ENCODE measurements at places on chromosomes 1 and 21. TPM values are rescaled to one million over a fixed set of nuclear protein-coding genes. Genes with fewer than 3 reads are reported as not detected.

The PTAFR gene
- 0.09 TPM for total RNA-seq

The RSPO1 gene
- 0.12 TPM for total RNA-seq

The CFHR4 gene
- total RNA-seq, result not detected

The RAB3B gene
- total RNA-seq, result 5.4 TPM

The SV2A gene
- total RNA-seq, result 0.12 TPM

The BGLAP gene
- total RNA-seq, result not detected

The ALX3 gene
- not detected for total RNA-seq

The KCNN3 gene
- total RNA-seq, result 0.02 TPM

The FMO2 gene
- not detected for total RNA-seq

The C1orf226 gene
- total RNA-seq, result 0.92 TPM

The GJA8 gene
- total RNA-seq, result not detected

The LEPROT gene
- 54.7 TPM for total RNA-seq

The SELENBP1 gene
- total RNA-seq, result 6.2 TPM

The MYOG gene
- not detected for total RNA-seq

The FMN2 gene
- total RNA-seq, result 3.2 TPM

The ATPAF1 gene
- 32.9 TPM for total RNA-seq

The ATP5PO gene
- total RNA-seq, result 125 TPM

The MRPL9 gene
- 87.7 TPM for total RNA-seq

The DTL gene
- 20.0 TPM for total RNA-seq

The LCE3D gene
- 4.0 TPM for total RNA-seq

The TSACC gene
- total RNA-seq, result 3.0 TPM

The NBPF1 gene
- 17.3 TPM for total RNA-seq

The COPA gene
- total RNA-seq, result 88.0 TPM

The CFHR1 gene
- total RNA-seq, result 0.17 TPM

The C1orf21 gene
- 8.2 TPM for total RNA-seq

The OR2T33 gene
- not detected for total RNA-seq

The TDRD5 gene
- total RNA-seq, result not detected

The PDC gene
- total RNA-seq, result not detected

The TFF1 gene
- total RNA-seq, result 19.2 TPM

The S100A1 gene
- 0.86 TPM for total RNA-seq

The LIN28A gene
- not detected for total RNA-seq

The ADIPOR1 gene
- total RNA-seq, result 67.2 TPM

The ZMYM4 gene
- 13.5 TPM for total RNA-seq
